ENCODE measurements at places on chromosomes 11 and 22.

GRCh38 chr11:35282221-35282882 lies 137.0 kb downstream of the SLC1A2 start:
- DNase-seq = no peak

DNA sequence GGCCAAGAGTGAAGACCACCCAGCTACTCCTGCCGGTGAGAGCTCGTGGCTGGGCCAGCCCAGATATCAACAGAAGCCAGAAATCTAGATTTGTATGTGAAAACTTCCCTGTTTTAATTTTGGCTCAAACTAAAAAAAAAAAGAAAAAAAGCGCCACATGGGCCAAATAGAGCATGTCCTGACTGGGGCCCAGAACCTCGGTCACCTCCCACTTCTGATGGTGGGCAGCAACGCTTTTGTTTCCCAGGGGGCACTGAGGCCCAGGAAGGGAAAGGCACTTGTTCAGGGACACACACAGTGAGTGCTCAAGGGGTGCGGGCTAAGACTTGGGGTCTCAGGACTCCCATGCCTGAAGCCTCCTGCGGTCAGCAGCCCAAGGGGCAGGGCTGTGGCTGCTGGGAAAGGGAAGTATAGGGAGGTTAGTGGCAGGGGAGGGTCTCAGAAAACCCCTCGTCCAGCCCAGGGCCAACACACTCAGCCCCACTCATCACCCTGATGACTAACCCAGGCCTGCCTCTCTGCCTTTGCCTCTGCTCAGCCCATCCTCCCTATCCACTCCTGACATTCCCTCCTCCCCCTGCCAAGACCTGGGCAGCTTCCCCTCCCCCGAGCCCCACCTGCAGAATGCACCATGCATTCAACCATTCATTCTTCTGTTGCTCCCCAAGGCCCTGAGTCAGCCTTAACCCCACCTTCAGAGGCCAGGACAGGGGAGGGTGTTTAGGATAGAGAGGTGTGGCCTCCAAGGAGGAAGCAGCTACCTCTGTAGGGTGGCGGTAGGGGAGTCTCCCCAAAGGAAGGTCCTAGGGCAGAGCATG lies 30.0 kb upstream of the TCF20 start:
- no peak for DNase-seq

GRCh38 chr11:67463680-67464410 lies 5.2 kb downstream of the TMEM134 start:
- DNase-seq = peak; percentile 50

DNA sequence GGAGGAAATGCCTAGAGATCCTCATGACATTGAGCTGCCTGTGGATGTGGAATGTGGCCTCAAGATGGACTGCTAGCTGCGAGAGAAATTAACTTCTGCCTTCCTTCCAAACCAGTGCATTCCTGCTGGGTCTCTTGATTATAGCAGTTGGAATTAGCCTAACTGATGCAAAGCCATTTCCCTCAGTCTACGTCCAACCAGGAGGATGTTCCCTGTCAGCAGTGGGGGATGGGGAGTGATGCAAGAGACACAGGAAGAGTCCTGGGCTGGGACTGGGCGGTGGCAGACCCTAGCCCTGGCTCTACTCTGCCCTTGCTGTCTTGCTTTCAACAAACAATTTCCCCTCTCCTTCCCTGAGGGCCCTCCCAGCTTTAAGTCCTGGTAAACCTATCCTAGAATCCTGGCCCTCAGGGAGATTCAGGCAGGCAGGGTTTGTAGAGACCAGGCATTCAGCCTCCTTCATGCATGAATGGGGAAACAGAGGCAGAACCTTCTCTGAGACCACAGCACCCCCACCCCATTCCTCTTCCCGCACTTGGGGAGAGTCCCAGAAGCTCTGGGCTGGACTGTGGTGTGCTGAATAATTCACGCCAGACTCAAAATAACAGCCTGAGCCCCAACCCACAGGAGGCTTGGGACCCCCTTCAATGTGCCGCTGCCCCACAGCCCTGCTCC lies 17.0 kb downstream of the C11orf96 start:
- DNase-seq = no peak

DNA sequence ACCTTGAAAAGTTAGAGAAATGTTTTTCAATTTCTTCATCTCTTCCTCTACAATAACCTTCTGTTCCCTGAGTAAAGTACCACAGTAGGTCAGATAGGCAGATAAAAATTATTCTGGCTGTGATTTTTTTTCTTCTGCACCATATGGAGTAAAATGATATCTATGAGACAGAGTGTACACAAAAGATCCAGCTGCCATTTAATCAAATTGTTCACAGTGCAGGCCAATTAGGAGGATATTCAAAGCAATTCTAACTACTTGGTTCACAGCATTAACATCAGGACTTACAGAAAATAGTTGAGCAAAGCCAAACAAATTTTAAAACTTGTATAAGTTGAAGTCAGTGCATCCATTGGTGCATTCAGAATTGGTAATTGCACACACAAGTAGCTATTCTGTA lies 147.9 kb upstream of the LUZP2 start:
- DNase-seq = no peak

- no peak for DNase-seq
Measured at GRCh38 chr11:14975252-14975587, 3.1 kb upstream of the CALCA start.

GRCh38 chr22:30396871-30397655 lies at the start of gene SEC14L2:
Gene SEC14L2 (plus strand): TSS chr22:30397018. CDS start chr22:30397117, 99 bp downstream.
- peak; percentile 17 for DNase-seq

Data from DMS153 (cell line).